NCI-H1105 (cell line): ENCODE measurements at places on chromosomes 16 and 17.

GRCh38 chr17:69480245-69480644, 65.7 kb downstream of the MAP2K6 start:
- DNase-seq: no peak

DNA sequence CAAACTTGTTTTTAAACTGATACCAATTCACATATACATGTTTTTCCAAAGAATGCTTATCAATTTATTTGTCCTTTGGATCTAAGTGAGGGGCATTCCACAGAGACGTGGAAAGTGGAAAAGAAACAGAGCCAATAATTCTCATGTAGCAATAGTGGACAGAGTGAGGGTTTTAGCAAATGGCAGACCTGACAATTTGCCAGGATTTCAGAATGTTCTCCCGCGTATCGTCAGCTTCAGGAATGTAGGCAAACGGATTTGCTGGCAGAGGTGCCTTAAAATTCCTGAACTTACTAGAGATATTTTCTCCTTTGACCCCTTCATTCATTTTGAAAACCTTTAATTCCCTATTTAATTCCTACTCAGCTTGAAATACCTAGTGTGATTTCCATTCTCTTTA, 193.4 kb upstream of the CPHXL start:
- no peak for DNase-seq

GRCh38 chr16:15739950-15740349, 89.9 kb downstream of the NDE1 start:
- no peak for DNase-seq

- no peak for DNase-seq
Observed at GRCh38 chr17:16027708-16028584, 28.3 kb downstream of the TTC19 start.

GRCh38 chr16:57357330-57358085, 1.1 kb upstream of the CCL22 start:
- no peak for DNase-seq

- no peak for DNase-seq
Observed at GRCh38 chr17:78884148-78884825, 18.7 kb downstream of the CEP295NL start.

- no peak for DNase-seq
Observed at GRCh38 chr16:73670836-73671820, 623.2 kb upstream of the ZFHX3 start.

DNA sequence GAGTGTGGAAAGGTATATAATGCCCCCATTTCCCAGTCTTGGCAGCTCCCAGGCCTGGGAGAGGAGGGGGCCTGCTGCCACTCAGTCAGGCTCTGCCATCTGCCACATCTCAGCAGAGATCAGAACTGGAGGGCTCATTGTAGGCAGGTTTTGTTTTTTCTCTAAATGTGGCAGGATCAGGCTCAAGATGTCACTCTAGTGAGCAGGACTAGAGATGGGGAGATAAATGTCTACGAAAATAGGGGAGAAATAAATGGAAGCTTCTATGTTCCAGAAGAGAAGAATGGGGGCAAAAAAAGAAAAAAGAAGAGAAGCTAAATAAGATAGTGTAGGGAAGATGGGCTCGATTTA, 13.9 kb downstream of the NXPH3 start:
- no peak for DNase-seq

DNA sequence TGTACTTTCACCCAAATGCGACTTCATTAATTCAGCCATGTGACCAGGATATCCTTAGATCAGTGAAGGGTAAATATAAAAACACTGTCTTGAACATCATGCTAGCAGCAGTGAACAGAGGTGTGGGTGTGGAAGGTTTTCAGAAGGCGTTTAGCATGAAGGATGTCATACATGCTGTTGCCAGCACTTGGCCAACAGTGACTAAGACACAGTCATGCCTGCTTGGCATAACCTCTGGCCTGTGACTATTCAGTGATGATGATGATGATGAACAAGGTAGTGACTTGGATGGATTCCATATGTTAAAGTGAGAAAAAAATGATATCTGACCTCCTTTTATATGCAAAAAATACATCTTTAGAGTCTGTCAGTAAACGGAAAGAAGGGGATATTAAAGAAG, 97.9 kb downstream of the MAP2K4 start:
- no peak for DNase-seq

GRCh38 chr16:81575307-81575706, 130.7 kb downstream of the CMIP start:
- DNase-seq: no peak

GRCh38 chr16:21523411-21524067, 75.8 kb upstream of the METTL9 start:
- DNase-seq: no peak

GRCh38 chr17:31490019-31490650, 98.7 kb downstream of the RAB11FIP4 start:
- DNase-seq: no peak

GRCh38 chr17:78737332-78737731, 44.7 kb downstream of the CYTH1 start:
- peak; percentile 1 for DNase-seq

DNA sequence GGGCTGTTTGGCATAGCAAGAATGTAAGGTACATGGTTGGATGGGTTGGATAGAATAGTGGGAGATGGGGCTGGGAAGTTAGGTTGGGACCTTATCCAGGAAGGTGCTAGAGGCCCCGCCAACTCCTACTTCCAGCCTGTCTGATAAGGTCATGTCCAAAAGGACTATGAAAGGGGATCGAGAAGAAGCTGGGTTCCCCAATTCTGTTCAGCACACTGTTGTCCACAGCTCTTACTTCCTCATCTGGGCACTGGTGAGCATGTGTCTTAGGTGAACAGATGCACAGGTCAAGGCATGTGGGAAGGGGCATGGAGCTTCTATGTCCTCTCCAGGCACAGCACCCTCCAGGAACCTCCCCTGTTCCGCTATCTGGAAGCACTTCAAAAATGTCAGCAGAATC, 5.6 kb upstream of the ULK2 start:
- DNase-seq: no peak

- peak; percentile 19 for DNase-seq
Observed at GRCh38 chr16:66144641-66145040, 221.8 kb upstream of the CDH5 start.

DNA sequence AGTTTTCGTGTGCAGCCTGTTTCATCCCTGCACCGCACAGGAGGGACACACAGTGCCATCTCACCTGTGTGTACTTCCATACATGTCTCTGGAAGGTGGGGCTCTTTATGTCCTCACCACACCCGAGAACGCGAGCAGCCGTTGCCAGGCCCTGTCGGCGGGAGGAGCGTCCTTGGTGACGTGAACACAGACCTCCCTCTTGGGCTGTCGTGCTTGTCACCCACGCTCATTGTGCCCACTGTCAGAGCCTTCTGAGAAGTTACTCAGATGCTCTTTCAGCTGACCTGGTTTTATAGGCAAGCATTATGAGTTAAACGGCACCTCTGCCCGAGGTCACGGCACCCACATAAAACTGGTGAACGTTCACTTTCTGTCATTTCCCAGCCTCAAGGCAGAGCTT, 40.2 kb downstream of the ZNF750 start:
- DNase-seq: no peak

DNA sequence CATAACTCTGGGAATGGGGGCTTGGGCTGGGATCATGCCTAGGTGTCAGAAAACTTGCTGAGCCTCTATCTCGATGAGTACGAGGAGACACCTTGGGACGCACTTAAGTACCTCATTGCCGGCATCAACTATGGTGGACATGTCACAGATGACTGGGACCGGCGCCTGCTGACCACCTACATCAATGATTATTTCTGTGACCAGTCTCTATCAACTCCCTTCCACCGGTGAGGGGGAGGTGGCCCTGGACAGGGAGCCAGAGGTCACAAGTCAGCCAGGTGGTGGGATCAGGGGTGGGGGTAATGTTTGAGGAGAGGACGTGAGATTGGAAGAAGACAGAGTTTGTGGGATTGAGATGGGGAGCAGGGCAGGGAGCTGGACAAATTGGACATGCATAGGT, 3.4 kb upstream of the KDM6B start:
- DNase-seq: no peak

- no peak for DNase-seq
Observed at GRCh38 chr17:67443931-67444595, 67.0 kb downstream of the PITPNC1 start.

- peak; percentile 15 for DNase-seq
Observed at GRCh38 chr16:58336332-58337089, 41.7 kb upstream of the PRSS54 start.

DNA sequence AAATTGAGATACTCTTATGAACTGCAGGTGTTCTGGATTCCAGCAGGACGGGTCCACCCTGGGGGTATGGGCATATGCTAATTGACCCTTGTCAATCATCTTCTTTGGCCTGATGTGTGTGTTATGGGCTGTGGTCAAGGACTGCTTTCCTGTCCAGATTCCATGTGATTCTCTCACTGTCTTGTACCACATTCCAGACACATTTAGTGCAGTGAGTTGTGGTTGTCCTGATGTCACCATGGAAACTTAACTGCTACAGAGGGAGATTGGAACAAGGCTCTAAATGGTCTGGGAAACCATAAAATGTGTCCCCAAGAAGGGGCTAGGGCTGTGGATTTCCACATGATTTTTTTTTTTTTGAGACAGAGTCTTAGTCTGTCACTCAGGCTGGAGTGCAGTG, 367.4 kb downstream of the UTP18 start:
- DNase-seq: no peak

- no peak for DNase-seq
Observed at GRCh38 chr17:3510090-3510489, 34.3 kb downstream of the ASPA start.

GRCh38 chr17:12744298-12744697, 45.0 kb upstream of the ARHGAP44 start:
- no peak for DNase-seq

DNA sequence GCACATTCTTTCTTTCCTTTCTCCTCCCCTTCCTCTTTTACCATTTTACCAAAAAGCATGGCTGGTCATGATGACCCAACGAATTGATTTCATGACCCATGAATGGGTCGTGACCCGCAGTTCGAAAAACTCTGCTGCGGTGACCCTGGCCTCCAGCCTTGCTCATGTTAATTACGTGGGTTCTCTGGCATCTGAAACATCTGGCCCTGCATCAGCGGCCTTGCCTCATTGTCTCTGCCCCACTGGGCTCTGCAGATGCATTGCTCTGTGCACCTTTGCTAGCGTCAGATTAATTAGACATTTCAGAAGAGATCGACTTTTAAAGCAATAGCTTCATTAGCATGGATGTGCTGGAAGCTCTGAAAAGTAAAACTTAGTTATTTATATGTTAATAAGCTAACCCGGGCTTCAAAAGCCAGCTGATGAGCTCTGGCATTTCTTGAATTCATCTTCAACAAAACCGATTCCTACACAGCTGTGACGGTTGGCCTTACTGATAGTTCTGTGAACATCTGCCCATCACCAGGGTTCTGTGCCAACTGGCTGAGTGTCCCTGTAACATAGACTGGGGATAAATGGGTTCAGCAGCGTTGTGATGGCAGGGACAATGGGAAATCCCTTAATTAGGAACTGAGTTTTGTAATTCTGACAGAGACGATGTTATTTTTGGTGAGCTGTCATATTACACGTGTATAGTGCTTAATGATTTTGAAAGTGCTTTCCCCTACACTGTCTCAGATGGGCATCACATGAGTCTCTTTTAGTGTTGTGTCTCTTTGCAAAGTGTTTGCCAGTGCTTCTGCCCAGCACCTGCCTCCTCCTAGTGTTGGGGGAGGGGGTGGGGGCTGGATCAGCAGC, 225.9 kb upstream of the EEF2KMT start:
- no peak for DNase-seq

- DNase-seq: no peak
Observed at GRCh38 chr16:35252356-35252936, 1793.0 kb downstream of the TP53TG3F start.

GRCh38 chr16:50193594-50193993, 40.5 kb downstream of the TENT4B start:
- DNase-seq: no peak

DNA sequence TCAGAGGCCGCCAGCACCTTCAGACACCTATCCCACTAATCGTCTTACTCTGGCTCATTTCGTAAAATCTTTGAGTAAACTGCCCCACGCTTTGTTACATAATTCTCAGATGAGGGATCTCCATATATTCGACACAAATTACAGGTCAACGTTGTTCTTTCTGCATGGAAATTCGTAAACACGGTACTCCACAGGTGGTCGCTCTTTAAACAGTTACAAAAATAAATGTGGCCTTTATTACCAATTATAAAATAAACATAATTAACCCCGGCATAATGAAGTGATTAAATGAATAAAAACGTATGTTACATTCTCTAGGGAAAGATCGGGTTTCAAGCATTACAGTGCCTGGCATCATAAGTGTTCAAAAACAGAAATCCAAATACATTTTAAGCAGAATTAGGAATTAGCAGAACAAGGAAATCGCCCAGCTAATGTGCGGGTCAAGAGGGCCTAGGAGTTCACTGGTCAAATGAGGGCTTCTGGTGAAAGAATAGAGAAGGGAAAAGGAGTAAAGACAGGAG, 943 bp upstream of the PIP4K2B start:
- no peak for DNase-seq

- DNase-seq: no peak
Observed at GRCh38 chr17:33974276-33974675, 280.8 kb upstream of the CCL2 start.

GRCh38 chr17:77755410-77755963, 203.0 kb upstream of the TNRC6C start:
- no peak for DNase-seq

GRCh38 chr17:64278614-64279013, 15.6 kb upstream of the TEX2 start:
- DNase-seq: no peak

GRCh38 chr17:65542610-65543009, 18.8 kb downstream of the AXIN2 start:
- DNase-seq: no peak

DNA sequence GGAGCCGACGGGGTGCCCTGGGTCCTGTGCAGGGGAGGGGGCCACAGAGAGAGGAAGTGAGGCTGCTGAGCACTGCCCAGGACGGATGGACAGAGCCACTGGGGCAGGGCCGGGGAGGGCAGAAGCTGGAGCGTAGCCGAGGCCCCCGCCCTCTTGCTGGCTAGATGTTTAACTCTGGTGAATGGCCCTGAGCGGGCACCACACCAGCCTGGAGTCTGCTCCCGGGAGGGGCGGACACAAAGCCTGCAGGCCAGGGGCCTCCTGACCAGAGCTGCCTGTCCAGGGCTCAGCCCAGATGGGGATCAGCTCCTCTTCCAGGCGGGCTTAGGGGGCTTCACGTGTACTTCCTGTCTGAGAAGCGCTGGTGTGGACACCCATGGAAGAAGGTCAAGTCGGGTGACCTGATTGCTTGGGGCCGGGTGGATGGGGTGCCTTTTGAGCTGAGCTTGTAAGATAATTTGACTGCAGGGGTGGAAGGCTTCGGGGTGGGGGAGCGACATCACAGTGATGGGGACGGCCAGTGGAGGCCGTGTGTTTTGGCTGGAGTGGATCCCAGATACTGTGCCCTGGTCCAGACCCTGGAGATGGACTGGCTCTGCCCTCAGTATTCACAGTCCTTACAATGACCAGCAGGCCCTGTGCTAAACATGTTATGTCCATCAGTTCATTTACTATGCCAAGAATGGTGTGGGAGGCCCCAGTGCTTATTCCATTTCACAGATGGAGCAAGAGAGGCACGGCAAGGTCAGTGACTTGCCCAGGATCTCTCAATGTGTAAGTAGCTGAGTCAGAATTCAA, 33.7 kb upstream of the CIBAR2 start:
- no peak for DNase-seq

- no peak for DNase-seq
Observed at GRCh38 chr17:27224526-27225315, 69.2 kb upstream of the WSB1 start.
